ENCODE measurements at places on chromosomes 12 and 14.

GRCh38 chr14:40464531-40464930, 1032.3 kb upstream of the FBXO33 start:
- no peak for DNase-seq

DNA sequence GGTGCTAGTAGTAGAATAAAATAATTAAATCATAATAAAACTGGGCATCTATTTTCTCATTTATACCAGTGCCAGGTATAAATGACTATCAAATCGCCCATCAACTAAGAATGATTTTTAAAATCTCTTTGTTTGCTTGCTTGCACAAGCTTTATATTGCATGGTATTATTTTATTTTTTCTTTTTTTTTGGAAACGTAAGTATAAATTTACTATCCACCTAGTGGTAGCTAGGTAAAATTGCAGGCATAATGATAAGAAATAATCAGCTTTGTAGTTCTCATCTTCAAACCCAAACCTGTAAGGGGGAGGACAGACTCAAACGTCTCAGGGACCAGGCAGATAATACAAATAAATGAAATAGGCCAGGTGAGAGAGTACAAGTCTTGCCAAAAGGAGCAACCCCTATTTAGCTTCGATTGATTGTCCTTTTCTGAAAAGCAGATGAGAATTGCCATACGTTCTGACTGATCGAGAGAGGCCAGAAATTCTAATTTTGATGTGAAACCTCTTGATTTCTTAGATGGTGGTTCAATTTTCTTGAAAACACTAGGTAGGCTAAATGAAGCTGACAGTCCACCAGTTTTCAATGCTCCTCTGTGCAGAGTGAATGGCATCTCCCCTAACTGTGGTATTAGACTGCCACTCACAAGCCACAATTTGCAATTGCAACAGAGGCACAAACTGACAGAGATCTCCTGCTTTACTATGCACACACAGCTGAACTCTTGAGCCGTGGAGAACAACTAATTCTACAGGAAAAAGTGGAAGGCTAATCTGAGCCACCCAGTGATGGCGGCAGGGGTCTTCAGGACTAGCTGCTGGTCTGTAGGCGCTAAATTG, 189.3 kb downstream of the DACT1 start:
- no peak for DNase-seq

GRCh38 chr12:98351089-98351488, 164.3 kb upstream of the TMPO start:
- no peak for DNase-seq

GRCh38 chr14:77076113-77076631, 21.9 kb upstream of the CIPC start:
- DNase-seq, result no peak

- DNase-seq, result no peak
Measured at GRCh38 chr12:45658020-45658419, 71.5 kb upstream of the ARID2 start.

GRCh38 chr14:101371799-101372793, 189.2 kb upstream of the DIO3 start:
- DNase-seq, result no peak

DNA sequence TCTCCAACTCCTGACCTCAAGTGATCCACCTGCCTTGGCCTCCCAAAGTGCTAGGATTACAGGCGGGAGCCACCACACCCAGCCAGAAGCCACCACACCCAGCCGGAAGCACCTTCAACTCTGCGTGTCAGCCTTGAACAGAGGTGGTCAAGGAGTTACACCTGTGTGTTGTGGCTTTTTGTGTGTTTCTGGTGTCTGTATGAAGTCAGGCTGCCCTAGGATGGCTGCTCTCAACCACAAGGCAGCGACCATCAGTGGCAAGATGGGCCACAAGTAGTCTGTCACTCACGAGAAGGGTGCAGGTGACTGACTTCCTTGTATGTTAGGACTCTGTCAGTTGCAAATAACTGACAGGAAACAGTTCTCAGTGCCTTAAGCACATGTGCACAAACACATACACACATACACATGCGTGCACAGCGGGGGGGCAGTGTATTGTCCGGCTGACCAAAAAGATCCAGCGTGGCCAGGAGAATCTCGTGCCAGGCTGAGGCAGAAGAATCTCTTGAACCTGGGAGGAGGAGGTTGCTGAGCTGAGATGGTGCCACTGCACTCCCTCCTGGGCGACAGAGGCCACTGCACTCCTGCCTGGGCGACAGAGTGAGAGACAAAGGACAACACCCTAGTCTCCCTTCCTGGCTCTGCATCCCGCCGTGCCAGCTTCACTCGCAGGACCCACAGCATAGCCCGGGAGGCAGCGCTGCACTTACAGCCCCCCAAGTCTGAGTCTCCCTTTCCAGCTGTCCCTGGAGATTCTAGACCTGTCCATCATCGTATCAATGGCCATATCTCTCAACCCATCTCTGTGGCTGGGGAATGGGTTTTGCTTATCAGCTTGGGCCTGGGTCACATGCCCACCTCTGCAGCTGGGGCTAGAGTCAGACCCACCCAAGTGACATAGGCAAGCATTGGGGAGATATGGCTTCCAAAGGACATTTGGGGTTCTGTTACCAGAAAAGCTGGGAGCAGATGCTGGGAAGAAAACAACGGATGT, 13.7 kb downstream of the P2RX4 start:
- no peak for DNase-seq

DNA sequence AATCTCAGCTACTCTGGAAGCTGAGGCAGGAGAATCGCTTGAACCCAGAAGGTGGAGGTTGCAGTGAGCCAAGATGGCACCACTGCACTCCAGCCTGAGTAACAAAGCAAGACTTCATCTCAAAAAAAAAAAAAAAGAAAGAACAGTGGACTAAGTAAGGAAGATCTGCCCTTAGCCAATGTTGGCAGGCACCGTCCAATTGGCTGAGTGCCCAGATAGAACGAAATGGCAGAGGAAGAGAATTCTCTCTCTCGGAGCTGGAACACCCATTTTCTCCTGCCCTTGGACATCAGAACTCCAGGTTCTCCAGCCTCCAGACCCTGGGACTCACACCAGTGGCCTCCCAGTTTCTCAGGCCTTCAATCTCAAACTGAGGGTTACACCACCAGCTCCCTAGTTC, 49.9 kb downstream of the ESR2 start:
- no peak for DNase-seq

- DNase-seq, result no peak
Measured at GRCh38 chr12:112907415-112908157, 824 bp downstream of the OAS1 start.
